ENCODE measurements at places on chromosomes 6 and 20. TPM values are rescaled to one million over a fixed set of nuclear protein-coding genes. Genes with fewer than 3 reads are reported as not detected.

The LY86 gene
- not detected for total RNA-seq

The HSPA12B gene
- total RNA-seq = 0.44 TPM

The NKAPL gene
- total RNA-seq = 0.69 TPM

The TMX4 gene
- total RNA-seq = 33.1 TPM

The BTNL2 gene
- not detected for total RNA-seq

The CAP2 gene
- 24.4 TPM for total RNA-seq

The ECT2L gene
- total RNA-seq = 2.7 TPM

The SOBP gene
- total RNA-seq = 16.1 TPM

The MTFR2 gene
- total RNA-seq = 1.9 TPM

The GMPR gene
- total RNA-seq = 5.0 TPM

The RIPPLY2 gene
- total RNA-seq = 4.9 TPM

The SNX21 gene
- total RNA-seq = 10.2 TPM

The CRISP2 gene
- total RNA-seq = not detected

The ADGB gene
- total RNA-seq = not detected

The FAM217B gene
- total RNA-seq = 14.8 TPM

The FAM110A gene
- 152 TPM for total RNA-seq

The AVP gene
- not detected for total RNA-seq

The LPA gene
- 1.9 TPM for total RNA-seq

The SEL1L2 gene
- not detected for total RNA-seq

The SMLR1 gene
- total RNA-seq = not detected

The CYB5R4 gene
- 23.1 TPM for total RNA-seq

The ARFGAP1 gene
- total RNA-seq = 93.6 TPM

The CEBPB gene
- total RNA-seq = 11.3 TPM

The ENPP3 gene
- not detected for total RNA-seq

The VSTM2L gene
- total RNA-seq = 15.9 TPM

The OTOR gene
- not detected for total RNA-seq

The KCNK5 gene
- total RNA-seq = 0.71 TPM

The RAB44 gene
- total RNA-seq = not detected

The TBX18 gene
- 5.1 TPM for total RNA-seq

The SLC44A4 gene
- total RNA-seq = not detected

The PBOV1 gene
- total RNA-seq = not detected

The IP6K3 gene
- 2.7 TPM for total RNA-seq

The CST5 gene
- total RNA-seq = not detected

The PAK5 gene
- total RNA-seq = 6.8 TPM

The TCP11 gene
- not detected for total RNA-seq

The CST1 gene
- not detected for total RNA-seq

The MARCKS gene
- 442 TPM for total RNA-seq

The WFDC10B gene
- total RNA-seq = not detected

The TTK gene
- 6.3 TPM for total RNA-seq

The PRND gene
- not detected for total RNA-seq

The FAXC gene
- 68.9 TPM for total RNA-seq

The GRIK2 gene
- 95.5 TPM for total RNA-seq

The SOX4 gene
- total RNA-seq = 269 TPM

The GPR6 gene
- total RNA-seq = not detected

The TOX2 gene
- total RNA-seq = 11.0 TPM

The KCNK16 gene
- not detected for total RNA-seq

Measured in glutamatergic neuron (in vitro differentiated cells).